Left colon (tissue), 2 donors: ENCODE measurements at places on chromosomes 5 and 9. TPM values are rescaled to one million over a fixed set of nuclear protein-coding genes. Genes with fewer than 3 reads are reported as not detected.

BRINP1 gene
- 0.17 TPM for total RNA-seq

GRCh38 chr5:174272671-174273070, 227.2 kb downstream of the NSG2 start:
- DNase-seq = no peak

ROPN1L gene
- total RNA-seq = not detected

DNA sequence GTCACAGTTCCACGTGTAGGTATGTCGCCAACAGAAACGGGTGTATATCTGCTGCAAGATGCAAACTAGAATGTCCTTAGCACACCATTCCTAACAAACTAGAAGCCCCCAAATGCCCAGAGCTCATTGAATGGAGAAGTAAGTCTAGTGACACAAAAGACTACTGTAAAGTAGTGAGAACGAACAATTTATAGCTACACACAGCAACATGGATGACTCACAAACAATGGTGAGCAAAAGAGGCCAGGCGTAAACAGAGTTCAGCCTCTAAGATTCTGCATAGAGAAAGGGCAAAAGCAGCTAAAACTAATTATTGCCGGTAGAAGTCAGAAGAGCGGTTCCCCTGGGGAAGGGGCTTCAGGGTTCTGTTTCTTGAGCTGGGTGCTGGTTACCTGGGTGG, 74.7 kb downstream of the AMBP start:
- peak; percentile 5 for DNase-seq

DNA sequence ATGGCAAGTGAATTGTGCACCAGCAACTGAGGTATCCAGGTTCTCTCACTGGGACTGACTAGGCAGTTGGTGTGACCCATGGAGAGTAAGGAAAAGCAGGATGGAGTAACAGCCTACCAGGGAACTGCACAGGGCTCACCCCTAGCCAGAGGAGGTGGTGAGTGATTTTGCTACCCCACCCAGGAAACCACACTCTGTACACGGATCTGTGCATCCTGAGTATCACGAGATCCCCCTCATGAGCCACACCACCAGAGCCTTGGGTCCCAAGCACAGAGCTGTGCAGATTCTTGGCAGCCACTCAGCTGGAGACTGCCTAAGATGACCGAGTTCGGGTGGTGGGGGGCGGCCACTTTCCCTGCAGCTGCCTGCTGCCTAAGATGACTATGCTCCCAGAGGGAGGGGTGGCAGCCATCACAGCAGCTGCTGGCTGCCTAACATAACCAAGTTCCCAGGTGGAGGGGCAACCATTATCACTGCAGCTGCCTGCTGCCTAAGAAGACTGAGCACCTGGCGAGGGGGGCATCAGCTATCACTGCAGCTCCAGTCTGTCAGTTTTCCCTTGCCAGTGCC, 48.4 kb upstream of the EFNA5 start:
- no peak for DNase-seq

SPINK4 gene
- total RNA-seq = 146 TPM

PRLR gene
- 28.6 TPM for total RNA-seq

RNF38 gene
- 40.5 TPM for total RNA-seq

GRCh38 chr5:143793249-143793648, 18.7 kb upstream of the HMHB1 start:
- no peak for DNase-seq

PFN3 gene
- total RNA-seq = not detected

GRCh38 chr5:91307048-91307447, 76.1 kb downstream of the ARRDC3 start:
- no peak for DNase-seq

- no peak for DNase-seq
Measured at GRCh38 chr9:135408476-135409254, 70.9 kb upstream of the PPP1R26 start.

DNA sequence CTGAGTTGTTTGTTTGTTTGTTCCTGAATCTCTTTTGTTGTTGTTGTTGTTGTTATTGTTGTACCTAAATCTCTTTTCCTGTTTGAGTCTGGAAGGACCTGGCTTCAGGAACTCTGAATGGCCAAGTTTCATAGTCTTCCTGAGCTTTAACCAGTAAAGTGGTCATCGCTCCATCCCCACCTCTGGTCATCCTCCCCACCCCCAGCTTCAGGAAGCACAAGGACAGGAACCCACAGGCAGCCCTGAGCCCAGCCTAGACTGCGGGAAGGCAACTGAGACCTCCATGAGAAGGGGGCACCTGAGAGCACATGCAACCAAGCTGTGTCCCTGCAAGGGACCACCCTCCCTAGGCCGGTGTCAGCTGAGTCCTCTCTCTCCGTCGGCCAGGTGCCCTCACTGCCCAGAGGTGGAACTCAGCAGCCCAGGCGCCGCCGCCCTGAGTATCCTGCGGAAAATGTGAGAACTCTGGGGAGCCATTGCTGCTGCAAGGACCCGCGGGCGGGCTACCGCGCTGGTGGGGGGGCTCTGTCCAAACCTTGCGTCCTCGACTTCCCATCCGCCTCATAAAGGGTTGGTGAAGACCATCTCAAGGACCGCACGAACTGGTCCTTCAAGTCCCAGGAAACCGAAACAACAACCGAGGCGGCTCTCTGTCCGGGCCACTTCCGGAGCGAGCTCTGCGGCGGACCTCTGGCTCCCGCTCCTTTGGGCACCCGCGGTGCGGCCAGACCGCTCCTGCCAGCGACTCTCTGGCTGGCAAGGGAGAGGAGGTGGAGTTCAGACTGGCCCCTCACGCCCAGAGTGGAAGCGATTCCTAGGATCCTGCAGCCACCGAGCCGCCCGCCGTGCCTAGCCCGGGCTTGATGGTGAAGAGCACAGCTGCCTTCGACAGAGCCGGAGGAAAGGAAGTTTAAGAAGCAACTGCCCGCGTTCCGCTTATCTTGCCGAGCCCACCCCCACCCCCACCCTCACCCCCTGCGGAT, 4.2 kb downstream of the BARX1 start:
- no peak for DNase-seq

DNA sequence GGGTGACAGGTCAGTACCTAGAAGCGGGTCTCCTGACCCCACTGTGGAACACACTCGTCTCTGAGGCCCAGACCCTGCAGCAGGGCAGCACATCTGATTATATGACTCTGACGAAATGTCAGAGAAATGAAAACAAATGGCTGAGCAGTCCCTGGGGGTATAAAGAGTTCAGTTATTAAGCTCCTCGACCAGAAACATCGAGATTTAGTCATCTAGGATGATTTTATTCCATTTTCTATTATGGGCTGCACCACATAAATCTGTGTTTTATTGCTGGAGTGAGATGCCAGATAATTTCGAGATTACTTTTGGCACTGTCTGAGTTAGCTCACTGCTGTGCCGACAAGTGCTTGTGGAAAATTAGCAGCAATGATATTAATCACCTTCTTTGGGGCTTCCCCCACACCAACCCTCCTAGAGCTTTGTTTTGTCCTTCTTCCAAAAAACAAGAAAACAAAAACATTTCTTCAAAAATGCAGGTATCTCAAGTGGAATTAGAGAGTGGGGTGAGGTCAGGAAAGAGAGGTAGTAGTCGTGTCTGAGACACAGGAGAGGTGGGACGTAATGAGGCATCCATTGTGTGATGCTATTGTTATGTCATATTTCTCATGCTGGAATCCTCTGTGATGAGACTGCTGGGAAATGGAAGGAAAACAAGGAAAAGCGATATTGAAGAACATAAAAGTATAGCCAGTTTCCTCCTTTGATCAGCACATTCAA, 495.5 kb downstream of the DMAC1 start:
- no peak for DNase-seq

DNA sequence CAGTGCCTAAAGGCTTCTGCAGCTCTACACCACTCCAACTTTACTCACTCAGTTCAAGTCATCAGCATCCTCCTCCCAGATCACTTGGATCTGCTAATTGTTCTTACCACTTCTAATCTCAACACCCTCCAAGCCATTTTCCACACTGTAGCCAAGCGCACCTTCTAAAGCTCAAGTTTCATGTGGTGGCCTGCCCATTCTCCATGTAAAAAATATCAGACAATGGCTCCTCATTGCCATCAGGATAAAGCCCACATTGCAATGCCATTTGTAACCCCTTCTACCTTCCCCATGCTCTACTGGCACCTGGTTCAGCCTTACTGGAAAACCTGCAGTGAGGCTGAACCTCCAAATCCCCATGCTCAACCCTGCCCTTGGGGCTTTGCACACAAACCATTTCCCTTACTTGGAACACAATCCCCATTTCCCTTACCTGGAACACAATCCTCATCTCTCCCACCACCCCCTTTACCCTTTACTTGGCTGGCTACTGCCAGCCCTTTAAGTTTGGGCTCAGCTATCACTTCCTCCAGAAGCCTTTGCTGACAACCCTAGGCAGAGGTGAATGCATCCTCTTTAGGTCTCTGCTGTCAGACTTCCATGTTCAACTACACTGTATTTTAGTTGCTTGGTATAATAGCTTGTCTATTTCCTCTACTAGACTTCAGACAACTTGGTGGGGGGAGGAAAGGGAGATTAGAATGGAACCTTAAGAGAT, 220.0 kb downstream of the TSSK1B start:
- DNase-seq = no peak

DNA sequence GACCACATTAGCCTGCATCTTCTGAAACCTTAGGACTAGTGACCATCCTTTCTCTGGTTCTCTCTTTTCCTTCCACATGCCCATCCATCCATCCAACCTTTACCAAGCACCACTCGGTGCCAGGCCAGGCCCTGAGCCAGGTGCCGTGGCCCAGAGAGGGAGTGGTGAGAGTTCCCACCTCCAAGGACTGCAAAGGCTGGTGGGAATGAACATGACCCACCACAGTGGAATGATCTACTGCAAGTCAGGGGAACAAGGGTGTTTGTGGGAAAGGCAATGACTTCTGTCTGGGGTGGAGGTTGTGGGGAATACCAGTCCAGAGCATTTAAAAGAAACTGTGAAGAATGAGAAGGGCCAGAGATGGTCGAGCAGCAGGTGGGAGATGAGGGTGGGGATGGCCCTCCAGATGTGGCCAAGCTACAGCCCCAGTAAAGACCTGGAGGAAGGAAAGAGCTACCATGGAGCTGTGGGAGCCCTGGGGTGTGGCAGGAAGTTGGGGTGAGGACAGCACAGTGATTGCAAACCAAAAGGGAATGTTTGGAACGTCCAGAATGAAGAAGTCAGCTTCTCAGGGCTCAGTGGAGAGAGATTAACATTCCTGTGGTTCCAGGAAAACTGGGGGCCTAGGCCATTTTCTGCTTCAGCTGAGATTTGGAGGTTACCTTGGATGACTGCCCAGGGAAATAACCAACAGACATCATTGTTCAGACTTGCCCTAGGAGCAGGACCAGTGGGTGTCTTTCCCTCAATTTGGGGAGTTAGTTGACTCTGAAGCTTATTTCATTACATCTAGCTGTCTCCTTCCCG, 30.7 kb upstream of the CORO2A start:
- DNase-seq = no peak

DNA sequence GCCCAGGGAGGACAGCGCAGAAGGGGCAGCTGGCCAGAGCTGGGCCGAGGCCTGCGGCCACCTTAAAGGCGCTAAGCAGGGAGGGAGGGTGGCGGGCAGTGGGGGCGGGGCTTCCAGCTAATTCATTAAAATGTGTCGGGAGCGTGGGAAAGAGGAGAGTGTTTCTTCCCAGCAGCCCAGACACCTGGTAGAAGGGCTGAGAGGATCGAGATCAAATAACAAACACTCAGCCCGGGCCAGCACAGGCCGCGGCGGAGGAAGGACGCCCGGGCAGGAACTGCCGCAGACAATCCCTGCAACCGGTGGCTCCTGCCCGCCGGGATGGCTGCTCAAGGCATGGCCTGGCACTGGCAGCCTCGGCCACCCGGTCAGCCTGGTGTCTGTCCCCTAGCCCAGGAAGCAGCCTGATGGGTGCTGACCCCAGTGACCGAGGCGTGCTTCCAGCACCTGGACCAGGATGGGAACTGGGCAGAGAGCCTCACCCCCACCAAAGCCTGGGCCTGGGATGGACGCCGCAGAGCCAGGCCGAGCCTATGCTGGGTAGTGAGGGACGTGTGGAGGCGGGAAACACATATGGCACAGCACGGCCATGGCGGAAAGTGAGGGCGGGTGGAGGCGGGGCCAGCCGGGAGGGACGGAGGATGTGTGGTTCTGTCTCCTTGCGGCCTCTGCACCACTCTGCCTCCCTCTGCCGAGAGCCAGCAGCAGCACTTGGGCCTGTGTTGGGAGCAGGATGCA, 3.2 kb upstream of the NRARP start:
- DNase-seq = peak; percentile 79

GRCh38 chr5:42620579-42621216, 135.9 kb upstream of the CCDC152 start:
- DNase-seq = no peak

- no peak for DNase-seq
Measured at GRCh38 chr5:73387149-73387591, 61.4 kb downstream of the FOXD1 start.

- DNase-seq = no peak
Measured at GRCh38 chr5:176642675-176643490, 4.4 kb upstream of the TSPAN17 start.

ZNF169 gene
- 9.5 TPM for total RNA-seq

- DNase-seq = no peak
Measured at GRCh38 chr5:81924442-81924841, 47.4 kb upstream of the ATG10 start.

DNA sequence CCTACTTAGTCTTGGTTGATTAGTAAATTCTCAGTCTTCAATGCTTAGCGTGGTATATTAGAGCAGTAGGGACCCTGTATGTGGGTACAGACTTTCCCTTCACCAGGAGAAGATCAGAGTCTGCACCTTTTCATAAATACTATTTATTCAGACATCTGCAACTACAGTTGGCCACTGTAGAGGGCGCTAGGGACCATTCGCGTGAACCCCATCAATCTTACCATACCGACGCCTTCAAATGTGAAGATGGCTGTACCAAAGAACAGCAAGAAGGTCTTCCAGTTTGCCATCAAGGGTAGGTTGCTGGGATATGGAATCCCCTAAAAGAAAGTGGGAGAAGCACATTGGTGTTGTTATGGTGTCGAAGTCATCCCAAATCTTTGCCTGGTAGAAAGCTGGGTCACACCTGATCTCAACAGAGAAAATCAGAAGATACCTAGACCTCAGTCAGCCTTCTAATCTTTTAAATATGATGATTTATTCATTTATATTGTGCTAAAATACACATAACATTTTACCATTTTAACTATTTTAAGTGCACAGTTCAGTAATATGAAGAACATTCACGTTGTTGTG, 19.1 kb downstream of the SLC36A3 start:
- DNase-seq = no peak

C5orf52 gene
- total RNA-seq = 3.9 TPM

GRCh38 chr5:170070556-170071412, 34.9 kb upstream of the FOXI1 start:
- DNase-seq = peak; percentile 16

GRCh38 chr5:11780641-11781345, 123.5 kb downstream of the CTNND2 start:
- DNase-seq = no peak

DNA sequence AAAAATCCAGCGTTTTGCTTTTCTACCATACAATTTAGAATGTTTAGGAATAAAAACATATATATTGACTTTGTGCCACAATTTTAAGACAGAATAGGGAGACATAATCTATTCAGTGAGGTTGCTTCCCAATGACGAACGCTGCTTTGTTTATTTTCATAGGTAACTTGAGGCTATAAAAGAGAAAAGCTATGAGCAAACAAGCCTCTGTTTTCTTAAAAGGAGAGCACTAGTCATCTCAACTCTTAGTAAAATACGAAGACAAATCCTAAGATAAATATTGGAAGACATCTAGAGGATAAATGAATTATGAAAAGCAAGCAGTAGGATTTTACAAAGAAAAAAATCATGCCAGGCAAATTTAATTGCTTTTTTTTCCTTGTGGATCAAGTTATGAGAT, 363.6 kb downstream of the ANXA1 start:
- DNase-seq = no peak

- DNase-seq = peak; percentile 66
Measured at GRCh38 chr9:114078021-114078780, at the start of gene AMBP. AMBP (minus strand) TSS chr9:114078300; CDS start chr9:114078209, 91 bp downstream.
